ENCODE measurements at places on chromosomes 2 and 18.

- DNase-seq, result no peak
Observed at GRCh38 chr2:88737385-88737784, 45.9 kb downstream of the RPIA start.

DNA sequence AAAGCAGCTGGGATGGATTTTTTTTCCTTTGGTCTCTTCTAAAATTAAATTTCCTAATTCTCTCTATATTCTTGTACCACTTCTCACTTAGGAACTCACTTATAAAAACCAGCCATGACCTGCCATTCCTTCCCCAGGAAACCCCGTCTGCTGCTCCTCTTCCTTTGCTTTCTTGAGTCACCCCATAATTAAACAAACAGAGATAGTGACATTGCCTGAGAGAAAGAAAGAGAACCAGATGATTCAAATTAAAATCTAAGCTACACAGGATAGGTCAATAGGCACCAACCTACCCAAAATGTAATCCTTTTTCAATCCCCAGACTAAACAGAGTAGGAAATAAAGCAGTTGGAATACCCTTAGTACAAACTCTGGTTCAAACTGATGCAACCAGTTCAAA is 9.7 kb downstream of the STK39 start:
- no peak for DNase-seq

DNA sequence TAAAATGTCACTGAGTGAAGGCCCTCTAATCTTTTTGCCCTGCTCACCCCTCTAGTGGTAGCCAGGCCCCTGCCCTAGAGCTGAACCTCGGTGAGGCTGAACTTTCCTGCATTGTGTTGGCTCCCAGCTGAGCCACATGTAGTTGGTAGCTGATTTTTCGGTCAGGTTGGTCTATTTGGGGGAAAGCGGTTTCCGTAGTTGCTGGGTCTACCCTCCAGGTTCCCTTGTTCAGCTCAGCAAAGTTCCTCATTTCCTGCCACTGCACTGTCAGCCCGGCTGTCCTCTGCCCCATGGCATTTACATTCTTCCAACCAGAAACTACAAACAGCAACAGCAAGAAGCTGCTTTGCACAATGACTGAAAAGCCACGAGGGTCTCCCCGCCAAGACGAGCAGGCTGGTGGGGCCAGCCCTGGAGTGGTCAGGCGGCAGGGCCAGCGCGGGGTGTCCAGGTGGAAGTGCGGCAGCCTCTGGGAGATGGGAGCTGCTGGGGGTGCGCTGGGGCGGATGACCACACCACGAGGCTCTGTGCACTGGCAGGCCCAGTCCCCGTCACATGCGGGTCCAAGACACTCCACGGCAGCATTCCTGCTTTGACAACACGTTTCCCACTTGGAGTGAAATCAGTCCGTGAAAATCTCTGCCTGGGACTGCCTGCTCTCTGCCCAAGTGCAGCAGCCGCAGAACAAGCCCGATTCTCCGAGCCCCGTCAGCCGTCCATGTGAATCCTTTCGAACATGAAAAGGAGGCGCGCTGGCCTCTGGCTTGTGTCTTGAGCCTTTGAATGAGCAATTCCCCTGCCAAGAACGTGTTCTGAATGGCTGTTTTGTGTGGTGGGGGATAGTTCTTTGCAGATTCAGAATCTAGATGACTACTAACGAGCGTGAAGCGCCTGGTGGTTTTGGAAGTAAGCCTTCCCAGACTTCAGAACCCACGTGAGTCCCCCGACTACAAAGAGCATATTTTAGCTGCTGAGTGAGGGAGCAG is 159.4 kb downstream of the ASB1 start:
- no peak for DNase-seq

DNA sequence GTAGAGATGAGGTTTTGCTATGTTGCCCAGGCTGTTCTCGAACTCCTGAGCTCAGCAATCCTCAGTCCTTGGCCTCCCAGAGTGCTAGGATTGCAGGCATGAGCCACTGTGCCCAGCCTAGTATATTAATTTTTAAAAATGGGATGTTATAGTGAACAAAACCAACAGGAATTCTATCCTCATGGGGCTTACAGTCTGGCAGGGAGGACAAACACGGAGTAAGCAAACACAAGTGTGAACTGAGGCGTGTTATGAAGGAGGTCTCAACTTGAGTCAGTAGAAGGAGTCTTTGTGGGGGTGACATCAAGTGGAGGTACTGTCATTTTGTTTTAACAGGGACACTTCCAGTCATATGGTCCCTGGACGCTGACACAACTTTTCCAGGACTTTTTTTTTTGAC is 33.1 kb downstream of the EMILIN2 start:
- DNase-seq, result no peak

DNA sequence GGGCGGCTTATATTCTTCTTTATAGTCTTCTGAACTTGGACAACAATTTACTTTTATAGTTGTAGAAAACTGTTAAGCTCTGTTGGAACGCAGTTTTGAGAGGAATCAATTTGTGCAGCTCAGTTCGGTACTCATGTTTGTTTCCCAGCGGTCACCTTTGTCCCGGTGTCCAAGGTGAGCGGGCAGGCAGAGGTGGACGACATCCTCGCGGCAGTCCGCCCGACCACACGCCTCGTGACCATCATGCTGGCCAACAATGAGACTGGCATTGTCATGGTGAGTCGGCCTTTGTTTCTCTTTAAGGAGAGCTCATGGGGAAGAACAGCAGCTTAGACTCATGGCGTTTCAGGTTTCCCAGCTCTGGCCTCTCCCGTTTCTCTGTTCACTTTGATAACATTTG is 18.6 kb upstream of the ESPNL start:
- no peak for DNase-seq

- no peak for DNase-seq
Observed at GRCh38 chr2:114022360-114023085, 132.6 kb downstream of the ACTR3 start.

GRCh38 chr2:226002438-226002837 is 602.9 kb downstream of the NYAP2 start:
- DNase-seq, result no peak

- DNase-seq, result no peak
Observed at GRCh38 chr2:49490710-49491109, 336.4 kb upstream of the FSHR start.

- DNase-seq, result no peak
Observed at GRCh38 chr2:96928277-96928781, 58.1 kb downstream of the FAM178B start.

DNA sequence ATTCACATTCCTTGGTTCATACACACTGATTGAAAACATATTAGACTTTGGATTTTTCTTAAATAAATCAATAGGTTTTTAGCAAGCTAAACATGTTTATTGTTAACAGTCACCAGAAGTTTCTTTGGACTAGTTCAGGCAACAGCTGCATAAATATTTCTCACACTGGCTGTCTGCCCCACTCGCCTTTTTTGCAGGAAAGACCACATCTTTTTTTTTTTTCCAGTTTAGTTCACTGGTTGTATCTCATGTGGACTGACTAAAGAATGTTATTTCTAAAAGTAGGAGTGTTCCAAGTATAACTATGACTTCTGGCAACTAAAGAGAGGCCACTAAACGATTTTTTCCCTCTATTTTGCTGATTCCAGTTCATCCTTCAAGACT is 31.1 kb downstream of the SLC40A1 start:
- DNase-seq, result no peak

DNA sequence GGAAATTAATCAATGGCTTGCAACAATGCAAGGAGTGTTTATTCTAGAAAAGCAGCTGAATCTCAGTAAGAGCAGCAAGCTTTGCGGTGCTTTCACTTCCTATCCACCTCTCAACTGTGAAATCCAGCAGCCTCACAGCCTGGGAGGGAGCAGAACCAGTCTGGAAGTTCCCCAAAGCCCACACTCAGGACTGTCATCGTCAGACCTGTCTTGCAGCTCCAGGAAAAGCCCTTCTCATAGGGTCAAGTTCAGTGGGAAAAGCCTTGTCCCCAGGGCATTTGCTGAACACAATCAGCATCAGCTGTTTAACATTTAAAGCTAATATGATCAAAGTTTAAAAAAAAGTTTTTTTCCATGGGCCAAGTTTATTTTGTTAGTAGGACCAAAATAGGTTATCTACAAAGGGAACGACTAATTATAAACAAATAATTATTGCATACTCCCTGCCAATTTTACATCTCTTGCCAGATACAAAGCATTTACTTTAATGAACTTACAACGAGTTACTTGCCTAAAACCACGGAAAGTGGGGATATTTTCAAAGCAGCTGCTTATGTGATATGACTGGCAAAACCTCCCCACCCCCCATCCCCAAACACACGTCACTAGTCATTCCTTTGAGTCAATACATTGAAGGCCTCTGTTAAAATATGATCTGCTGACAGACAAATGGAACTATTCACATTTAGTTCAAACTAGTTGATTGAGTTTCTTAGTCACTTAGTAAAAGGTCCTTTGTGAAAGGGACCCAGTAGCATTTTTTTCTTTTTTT is 36.8 kb downstream of the PARD6G start:
- DNase-seq, result no peak

- no peak for DNase-seq
Observed at GRCh38 chr18:40849886-40850285, 1105.1 kb upstream of the PIK3C3 start.

DNA sequence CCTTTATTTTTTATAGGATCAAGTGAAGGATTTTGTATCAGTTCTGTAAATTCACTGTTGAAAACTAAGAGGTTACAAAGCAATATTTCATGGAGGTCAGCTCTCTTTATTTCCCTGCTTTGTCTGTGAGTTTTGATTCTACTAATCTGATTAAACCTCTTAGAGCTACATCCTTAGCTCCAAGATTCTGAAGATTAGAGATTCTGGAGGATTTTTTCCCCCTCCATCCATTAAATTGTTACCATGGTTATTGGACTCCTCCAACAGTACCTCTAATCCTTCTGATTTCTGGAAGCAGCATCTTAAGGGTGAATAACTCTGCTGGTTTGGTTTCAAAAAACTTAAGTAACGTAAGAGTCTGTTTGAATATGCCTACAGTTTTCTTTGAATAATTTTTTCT is 110.0 kb downstream of the TANC1 start:
- DNase-seq, result no peak

DNA sequence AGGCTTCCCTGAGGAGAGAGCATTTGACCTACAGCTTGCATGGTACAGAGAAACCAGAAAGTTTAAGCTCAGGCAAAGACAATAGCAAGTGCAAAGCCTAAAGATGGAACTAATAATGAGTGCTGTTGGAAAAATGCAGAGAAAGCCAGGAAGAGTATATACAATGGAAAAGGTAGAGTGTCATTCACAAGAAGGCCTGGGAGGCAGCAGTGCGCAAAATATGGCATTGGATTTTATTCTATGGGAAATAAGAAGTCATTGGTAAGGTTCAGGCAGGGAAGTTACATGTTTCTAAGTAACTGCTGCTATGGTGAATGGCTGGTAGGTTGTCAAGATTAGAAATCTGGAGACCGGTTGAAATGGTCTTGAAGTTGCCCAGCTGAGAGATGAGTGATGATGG is 2167.3 kb upstream of the CELF4 start:
- DNase-seq, result no peak

- DNase-seq, result no peak
Observed at GRCh38 chr2:152444448-152444847, 109.5 kb downstream of the FMNL2 start.

GRCh38 chr18:4096486-4096885 is 358.6 kb downstream of the DLGAP1 start:
- no peak for DNase-seq

DNA sequence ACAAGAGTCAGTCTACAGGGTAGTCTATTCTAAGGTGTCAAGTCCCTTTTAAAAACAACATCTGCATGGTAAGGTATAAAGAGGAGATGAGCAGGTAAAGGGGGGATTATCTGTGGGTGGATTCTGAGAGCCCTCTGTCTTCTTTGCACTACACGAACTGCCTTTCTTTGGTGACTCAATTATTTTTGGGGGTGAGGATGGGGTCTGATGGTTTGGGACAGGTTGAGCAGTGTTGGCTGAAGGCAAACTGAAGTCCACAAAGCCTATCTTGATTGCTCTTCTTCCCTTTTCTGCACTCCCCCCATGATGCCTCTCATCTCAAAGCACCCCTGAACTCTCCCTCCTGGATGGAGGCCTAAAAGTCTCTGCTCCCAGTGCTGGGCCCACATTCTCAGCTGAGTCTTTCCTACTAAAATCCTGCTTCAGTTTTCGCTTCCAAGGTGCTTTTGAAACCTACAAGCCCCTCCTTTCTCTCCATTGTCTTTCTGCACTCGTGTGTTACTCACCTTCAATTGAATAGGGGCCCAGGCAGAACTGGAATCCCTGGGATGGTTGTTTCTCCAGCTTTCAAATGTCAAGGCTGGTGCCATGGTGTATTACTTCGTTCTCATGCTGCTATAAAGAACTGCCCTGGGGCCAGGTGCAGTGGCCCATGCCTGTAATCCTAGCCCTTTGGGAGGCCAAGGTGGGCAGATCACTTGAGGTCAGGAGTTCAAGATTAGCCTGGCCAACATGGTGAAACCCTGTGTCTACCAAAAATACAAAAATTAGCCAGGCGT is 64.3 kb downstream of the PRKCE start:
- no peak for DNase-seq

GRCh38 chr2:180644709-180645108 is 335.7 kb upstream of the UBE2E3 start:
- no peak for DNase-seq

DNA sequence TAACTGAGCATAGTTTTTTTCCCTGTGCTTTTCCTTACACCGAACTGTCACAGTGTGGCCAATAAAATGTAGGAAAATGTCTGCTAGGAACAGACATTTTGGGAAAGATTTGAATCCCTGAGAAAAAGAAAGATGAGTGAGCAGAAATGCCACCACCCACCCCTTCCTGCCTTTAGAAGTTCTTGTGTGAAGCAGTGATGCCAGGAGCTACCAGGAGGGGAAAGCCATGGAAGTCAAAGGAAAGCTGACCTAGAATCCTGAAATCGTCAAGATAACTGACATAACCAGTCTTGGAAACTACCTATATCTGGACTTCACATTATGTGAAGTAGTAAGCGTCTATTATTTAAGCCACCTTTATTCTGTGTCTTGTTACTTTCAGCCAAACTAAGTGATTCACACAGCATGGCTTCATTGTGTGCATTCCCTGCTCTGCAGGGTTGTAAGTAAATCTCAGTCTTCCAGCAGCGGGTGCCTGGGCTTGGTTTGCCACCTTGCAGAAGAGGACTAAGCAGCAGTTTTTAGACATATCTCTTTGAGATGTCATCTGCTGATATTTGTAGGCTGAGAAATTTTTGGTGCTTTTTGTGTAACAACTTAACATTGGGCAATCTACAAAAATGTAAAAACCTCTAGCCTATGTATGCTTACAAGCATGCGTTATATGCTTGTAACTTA is 11.2 kb upstream of the SPRED2 start:
- DNase-seq, result no peak

GRCh38 chr2:200781616-200782015 is 30.1 kb upstream of the BZW1 start:
- DNase-seq, result no peak

- no peak for DNase-seq
Observed at GRCh38 chr2:238425979-238426567, 654 bp upstream of the ASB1 start.

DNA sequence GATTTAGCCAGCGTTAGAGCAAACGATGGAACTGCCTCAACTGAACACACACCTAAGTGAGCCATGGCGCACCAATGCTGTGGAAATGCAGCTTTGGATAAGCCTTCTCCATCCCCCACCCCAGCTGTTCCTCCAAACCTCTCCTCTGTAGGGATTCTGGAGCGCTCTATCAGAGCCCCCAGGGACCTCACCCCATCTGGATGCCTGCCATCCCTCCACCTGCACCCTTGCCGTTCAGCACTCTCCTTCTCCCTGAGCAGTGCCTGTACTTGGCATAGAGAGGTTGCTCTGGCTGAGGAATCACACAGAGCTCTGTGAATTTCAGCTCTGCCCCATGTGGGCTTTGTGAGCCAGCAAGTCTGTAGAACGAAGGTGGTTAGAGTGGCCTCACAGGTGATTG is 42.8 kb upstream of the INHBB start:
- DNase-seq, result no peak
